ENCODE measurements at places on chromosomes 6 and 20. TPM values are rescaled to one million over a fixed set of nuclear protein-coding genes. Genes with fewer than 3 reads are reported as not detected.
A peak's percentile ranks its signal among the peaks of the same experiment; 100 is the strongest.

- no peak for DNase-seq
Measured at GRCh38 chr6:23302514-23302913, 733.1 kb downstream of the HDGFL1 start.

GRCh38 chr6:56727097-56727850, 84.6 kb upstream of the DST start:
- DNase-seq: no peak

Gene HLA-DPB1
- total RNA-seq: 14.4 TPM

DNA sequence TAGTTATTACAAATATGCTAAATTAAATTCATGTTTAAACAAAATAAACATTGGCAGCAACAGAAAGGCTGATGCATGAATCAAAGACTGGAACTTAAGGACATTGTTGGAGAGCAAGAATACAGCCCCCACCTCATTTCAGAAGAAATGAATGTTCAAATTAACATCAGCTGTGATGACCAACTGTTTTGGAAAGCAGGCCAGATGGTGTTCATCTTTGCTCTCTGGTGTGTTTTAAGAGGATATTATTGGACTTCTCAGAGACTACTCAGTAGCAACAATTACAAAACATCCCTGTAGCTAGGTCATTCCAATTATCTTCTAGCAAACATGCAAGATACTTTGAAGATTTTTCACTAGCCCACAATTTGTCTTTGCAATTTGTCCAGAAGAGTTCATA, 118.6 kb upstream of the DOK5 start:
- DNase-seq: no peak

Gene PHACTR1
- 7.6 TPM for total RNA-seq

GRCh38 chr6:108653949-108654348, 93.2 kb downstream of the FOXO3 start:
- peak; percentile 72 for DNase-seq

DNA sequence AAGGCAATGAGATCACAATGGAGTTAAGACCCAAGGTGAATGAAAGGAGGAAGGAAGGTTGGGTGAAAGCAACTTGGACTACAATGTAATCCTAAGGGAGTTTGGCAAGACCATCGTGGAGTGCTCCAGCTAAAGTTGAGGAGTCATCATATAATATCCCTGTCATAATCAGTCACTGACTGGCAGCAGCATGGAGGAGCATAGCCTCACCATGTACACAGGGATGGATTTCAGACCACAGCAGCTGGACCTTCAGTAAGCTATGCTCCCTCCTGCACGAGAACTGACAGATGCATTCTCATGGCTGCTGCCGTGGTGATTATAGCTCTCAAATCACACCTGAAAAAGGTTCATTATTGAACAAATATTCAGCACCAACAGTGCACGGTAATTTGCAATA, 43.0 kb downstream of the GOPC start:
- DNase-seq: no peak

- DNase-seq: no peak
Measured at GRCh38 chr20:32343439-32343838, 14.7 kb upstream of the ASXL1 start.

DNA sequence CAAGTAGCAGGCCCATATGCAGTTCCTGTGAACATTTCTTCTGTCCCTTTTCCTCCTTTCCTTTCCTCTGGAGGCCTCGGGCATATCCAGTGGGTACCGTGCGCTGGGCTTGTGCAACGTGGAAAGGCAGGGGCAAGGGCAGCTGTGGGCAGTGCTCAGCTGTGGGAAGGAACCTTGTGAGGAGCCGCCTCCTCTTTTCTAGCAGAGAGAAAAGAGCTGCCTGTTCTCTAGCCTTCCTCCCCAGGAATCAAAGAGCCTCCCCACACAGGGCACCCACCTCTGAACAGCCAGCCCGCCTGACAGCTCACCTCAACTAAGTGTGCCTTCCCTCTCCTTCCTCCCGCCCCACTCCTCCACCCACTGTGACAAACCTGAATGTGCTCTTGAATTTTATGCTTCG, 143.3 kb upstream of the HDDC2 start:
- DNase-seq: no peak

GRCh38 chr6:154382740-154383139, 26.1 kb upstream of the IPCEF1 start:
- DNase-seq: no peak

Gene TSBP1
- 11.8 TPM for total RNA-seq

DNA sequence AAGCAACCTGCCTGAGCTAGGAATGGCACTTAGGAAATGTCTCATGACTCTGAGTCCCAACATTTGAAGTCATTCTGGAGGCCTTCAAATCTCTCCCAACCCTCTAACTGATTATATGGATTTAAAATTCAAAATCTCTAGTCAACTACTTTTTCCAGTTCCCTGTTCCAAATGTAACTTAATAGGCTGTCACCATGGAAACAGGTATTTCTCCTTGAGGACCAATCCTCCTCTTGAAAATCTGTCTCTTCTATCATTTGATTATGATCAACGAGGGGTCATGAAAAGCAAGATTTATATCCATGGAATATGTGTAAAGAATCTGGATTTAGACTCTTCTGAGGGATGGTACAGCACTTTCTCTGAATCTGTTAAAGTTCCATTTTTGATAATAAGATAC, 127.3 kb upstream of the DTNBP1 start:
- no peak for DNase-seq

- no peak for DNase-seq
Measured at GRCh38 chr20:25858495-25859425, 162.1 kb upstream of the ZNF337 start.

Gene GCNT2
- 17.0 TPM for total RNA-seq

DNA sequence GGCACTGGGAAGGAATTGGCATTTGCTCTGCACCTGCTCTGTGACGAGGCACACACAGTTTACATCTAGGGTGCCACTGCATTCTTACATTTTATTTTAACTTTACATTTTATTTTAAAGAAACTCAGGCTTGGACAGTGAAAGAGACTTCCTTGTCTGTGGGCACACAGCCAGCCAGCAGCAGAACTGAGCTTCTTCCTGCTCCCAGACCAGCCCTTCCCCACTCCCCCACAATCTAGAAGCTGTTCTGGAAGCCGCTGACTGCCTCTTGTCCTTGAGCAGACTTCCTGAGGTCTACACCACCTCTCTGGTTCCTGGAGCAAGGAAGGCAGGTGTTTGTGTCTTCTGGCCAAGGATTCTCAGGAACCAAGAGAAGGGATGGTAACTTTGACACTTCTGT, 27.9 kb upstream of the CD93 start:
- peak; percentile 72 for DNase-seq

DNA sequence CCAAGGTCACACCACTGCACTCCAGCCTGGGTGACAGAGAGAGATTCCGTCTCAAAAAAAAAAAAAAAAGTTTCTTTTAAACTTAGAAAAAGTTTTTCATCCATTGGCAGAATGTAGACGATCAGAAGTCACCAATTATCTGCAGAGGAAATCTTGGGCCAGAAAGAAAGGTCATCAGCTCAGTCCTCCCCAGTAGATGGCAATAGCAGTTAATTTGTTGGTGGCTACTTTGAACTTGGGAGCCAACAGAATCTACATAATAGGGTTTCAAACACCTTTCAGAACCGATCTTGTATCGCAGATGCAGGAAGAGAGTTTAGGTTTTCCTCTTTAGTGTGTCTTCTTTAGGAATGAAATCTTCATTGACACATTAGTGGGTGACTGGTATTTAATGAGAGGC, 41.7 kb downstream of the LBP start:
- no peak for DNase-seq

DNA sequence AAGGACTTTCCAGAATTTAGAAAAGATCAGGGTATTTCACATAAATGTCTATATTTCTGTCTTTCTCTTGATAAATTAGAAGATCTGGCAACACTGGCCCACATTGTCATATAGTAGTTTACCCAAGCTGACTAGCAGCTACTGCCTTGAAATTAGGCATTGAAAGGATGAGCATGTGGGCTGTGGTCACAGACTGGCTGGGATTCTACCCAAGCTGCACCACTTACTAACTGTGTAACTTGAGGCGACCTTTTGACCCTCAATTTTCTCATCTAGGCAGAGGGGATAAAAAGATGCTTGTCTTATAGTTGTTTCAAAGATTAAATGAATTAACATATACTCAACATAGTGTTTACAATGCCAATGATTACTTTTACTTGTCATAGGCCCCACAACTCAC, 152.7 kb upstream of the BMP2 start:
- no peak for DNase-seq

DNA sequence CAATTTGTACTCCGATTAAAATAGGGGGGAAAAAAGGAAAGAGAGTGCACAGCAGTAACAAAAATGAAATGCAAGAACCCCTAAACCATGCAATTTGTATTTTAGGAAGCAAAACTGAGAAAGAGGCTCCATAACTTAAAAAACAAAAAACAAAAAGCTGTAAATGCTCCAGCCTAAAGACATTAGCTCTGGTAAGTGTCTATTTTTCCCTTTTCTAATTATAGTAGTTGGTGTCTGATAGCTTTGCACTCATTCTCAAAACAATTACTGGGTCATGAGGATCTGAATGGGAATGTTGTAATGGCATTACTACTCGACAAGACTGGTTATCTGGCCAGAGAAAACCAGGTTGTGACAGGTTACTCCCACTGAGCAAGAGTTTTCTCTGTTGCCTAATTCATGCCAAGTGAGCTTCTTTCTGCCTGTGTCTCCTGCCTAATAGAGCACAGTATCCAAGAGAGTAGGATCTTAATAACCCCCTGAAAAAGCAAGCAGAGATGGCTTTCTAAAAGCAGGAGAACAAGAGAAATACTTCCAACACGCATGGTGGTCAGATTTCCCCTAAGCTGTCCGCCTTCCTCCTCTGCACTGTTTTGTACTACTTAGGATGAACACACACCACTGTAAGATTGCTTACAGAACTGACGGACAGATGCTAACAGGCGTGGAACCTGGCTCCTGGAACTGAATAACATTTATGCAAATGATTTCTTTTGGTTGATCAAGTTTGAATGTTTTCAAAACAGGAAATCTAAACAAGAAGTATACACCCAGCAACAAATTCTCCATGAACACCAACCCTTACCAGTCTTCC, 86.4 kb downstream of the FKBP5 start:
- no peak for DNase-seq

GRCh38 chr6:71038711-71039344, 82.0 kb upstream of the B3GAT2 start:
- no peak for DNase-seq

Gene ADGRF1
- total RNA-seq: 5.4 TPM

GRCh38 chr20:50394569-50394968, 115.6 kb upstream of the PTPN1 start:
- no peak for DNase-seq

DNA sequence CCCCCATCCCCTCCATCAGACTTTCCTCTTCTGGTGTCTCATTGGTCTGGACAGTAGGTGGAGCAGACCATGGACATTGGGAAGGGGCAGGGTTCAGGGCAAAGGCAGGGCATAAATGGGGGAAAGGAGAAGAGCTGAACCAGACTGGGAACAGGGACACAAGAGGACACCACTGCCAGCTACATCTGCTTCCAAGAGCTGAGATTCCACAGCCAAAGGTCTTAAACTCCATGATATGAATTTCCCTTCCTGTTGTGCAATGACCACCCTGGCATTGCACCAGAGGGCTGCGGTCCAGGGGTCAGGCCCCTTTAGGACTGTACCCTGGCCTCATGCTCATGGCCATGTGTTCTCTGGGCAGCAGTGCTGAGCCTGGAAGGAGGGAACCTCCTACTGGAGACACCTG, 137.9 kb downstream of the MAFB start:
- DNase-seq: no peak

GRCh38 chr6:107064579-107065065, 36.6 kb downstream of the MTRES1 start:
- DNase-seq: peak; percentile 42

DNA sequence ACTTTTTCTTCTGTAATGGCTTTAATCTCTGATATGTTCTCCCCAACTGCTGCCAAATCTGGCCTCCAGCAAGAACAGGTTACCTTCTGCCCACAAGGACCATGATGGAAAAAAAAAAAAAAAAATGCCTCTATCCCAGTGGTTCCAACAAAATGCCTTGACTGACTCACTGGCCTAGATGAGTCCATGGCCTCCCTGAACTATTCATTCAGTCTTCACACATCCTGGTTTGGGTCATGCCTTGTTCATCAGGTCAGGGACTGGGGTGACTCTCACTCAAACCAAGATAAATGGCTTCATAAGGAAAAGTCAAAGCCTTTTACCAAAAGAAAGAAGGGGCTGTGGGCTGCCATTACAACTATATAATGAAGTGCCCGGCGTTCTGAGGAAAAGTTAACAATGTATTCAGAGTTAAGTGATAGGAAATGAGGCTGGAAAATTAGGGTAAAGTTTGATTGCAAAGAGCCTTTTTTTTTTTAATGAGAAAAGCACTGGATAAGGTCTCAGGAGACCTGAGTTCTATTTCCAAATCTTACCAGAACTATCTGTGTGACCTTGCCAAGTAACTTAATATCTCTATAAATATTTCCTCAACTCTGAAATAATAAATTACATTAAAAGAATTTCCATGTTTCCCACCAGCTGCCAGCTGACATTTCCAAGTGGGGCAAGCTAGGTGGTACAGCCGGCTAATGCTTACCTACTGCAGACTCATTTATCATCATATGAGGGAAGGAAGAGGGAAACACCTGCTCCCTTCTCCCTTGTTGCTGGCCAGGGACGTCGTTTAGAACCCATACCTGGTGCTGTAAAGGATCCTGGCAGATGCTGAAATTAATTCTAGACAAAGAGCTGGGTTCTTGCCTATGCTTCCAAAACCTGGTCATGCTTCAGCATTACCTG, 380.0 kb upstream of the MARCKS start:
- DNase-seq: no peak

GRCh38 chr6:33290459-33290858, 1.1 kb downstream of the PFDN6 start:
- DNase-seq: no peak

DNA sequence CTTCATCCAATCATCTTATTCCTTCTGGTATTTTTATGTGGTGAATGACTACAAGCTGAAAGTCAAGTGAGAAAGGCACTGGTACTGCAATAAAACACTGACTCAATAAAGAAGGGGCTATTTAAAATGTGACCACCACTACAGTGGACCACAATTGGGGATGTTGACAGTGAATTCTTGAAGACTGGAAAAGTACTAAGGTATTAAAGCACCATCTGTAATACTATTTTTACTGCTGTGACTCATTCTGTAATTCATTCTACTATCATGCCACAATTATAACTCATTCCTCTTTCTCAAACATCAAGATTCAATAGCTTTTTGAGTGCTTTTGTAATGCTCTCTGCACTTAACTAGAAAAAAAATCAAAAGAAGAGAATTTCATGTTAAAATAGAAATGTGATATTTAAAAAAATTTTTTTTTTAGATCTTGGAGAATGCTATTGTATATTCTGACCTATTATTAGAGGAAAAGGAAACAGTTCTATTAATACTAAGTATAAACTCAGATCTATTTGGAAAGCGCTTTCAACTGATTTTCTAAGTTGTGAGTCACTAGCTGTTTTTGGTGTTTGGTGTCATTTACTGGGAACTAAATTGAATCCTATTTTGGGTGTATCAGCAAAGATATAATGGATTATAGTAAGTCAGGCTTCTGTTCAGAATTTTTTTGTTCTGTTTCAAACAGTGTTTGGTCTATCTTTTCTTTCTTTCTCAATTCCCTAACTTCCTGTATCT, 104.7 kb upstream of the TMEM170B start:
- no peak for DNase-seq

GRCh38 chr20:56429941-56430340, 17.9 kb downstream of the CASS4 start:
- DNase-seq: no peak
